ENCODE measurements at places on chromosomes 16 and 17.
A peak's percentile ranks its signal among the peaks of the same experiment; 100 is the strongest.

GRCh38 chr16:3485097-3485745 lies 10.1 kb downstream of the C16orf90 start:
- no peak for DNase-seq

DNA sequence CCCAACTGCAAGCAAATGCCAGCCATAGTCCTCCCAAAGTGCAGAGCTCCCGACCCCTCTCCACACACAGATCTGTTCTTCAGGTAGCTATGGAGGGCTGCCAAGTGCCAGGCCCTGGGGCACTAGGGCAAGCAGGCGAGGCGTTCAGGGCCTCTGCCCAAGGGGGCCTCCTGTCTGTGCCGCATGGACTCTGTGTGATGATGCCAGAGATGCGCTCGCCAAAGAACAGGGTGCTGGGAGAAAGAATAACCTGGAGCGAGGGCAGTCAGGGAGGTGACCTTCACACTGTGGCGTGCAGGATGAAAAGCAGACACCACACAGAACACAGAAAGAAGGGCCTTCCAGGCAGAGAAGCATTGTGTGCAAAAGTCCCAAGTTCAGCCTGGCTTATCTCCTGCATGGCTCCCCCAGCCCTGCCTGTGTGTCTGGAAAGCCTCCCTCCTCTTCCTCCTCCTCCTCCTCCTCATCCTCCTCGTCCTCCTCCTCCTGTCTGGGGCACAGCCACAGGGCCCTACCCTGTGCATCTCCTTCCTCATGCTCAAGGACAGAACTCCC lies 44.2 kb downstream of the PEMT start:
- no peak for DNase-seq

- no peak for DNase-seq
Observed at GRCh38 chr17:47864791-47865216, 13.8 kb upstream of the SP6 start.

DNA sequence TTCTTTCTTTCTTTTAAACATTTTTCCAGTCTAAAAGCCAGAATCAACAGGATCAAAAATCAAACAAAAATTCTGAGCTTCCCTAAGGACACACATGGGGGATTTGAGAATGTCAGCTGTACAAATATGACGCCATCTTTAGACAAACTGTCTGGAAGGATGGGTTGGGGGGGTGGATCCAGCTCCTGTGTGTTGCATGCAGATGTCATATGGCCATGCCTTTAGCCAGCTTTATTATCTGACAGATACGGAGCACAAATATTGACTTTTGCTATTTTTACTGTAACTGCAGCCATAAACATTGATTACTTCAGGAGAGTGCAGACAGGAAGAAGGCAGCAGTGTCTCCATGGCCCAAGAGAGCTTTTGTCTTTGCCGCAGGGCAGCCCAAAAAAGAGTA lies 279.4 kb upstream of the ELAC2 start:
- DNase-seq, result peak; percentile 99

DNA sequence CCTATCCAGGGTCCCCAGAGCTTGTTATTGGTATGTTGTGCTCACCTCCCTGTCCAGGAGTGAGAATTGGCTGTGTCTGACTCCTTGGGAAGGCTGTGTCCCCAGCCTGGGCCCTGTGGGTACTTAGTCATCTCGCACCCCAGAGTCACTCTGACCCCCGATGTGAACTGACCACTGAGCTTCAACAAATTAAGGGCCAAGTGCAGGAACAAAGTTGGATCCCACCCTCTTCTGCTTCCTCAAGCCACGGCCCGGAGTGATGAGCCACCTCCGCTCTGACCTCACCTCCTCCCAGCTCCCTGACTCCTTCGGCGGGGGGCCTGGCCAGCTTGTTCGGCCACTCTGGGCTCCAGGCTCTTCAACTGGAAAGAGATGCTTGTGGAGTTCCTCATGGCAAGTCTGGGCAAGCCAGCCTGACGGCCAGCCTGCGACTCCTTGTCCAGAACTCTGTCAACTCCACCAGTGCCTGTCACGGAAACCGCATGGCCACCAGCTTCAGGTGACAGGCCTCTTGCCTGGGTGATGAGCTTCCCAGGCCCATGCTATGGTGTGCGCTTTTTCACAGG lies 22.3 kb upstream of the MPRIP start:
- DNase-seq, result no peak

GRCh38 chr17:79977161-79977631 lies 58.5 kb downstream of the TBC1D16 start:
- DNase-seq, result no peak

DNA sequence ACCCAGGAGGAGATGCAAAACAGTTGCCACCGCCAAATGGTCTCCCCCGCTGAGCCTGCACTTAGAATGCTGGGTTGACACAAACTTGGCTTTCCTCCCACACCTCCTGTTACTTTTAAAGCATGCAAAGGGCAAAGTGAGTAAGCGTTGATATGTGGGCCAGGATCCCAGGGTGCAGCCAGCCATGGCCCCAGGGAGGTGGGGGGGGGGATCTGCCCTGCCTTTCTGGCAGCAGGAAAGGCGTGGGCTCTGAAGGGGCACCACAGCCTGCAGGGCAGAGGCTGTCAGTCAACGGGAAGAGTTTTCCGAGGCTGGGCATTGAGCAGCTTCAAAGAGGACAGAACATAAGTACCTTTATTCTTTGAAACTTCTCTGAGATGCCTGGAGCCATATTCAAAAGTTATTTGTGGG lies 142.3 kb downstream of the ABCC12 start:
- DNase-seq, result no peak

- DNase-seq, result no peak
Observed at GRCh38 chr17:49383060-49383459, 21.0 kb upstream of the ZNF652 start.

DNA sequence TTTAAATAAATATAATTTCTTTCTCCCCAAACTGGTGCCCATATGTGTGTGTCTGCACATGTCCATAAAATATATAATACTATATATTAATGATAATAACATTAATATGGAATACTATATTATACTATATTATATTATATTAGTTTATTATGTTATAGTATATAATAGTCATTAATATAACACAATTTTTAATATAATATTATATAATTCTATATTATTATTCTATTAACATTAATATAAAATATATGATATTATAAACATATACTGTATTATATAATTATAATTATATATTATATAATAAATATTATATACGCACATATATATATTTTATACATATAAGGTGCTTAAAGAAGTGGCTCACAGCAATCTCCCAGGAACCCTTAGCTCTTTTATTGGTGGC lies 513.0 kb upstream of the CDH11 start:
- no peak for DNase-seq

- no peak for DNase-seq
Observed at GRCh38 chr16:66508248-66508913, 41.5 kb downstream of the TK2 start.

DNA sequence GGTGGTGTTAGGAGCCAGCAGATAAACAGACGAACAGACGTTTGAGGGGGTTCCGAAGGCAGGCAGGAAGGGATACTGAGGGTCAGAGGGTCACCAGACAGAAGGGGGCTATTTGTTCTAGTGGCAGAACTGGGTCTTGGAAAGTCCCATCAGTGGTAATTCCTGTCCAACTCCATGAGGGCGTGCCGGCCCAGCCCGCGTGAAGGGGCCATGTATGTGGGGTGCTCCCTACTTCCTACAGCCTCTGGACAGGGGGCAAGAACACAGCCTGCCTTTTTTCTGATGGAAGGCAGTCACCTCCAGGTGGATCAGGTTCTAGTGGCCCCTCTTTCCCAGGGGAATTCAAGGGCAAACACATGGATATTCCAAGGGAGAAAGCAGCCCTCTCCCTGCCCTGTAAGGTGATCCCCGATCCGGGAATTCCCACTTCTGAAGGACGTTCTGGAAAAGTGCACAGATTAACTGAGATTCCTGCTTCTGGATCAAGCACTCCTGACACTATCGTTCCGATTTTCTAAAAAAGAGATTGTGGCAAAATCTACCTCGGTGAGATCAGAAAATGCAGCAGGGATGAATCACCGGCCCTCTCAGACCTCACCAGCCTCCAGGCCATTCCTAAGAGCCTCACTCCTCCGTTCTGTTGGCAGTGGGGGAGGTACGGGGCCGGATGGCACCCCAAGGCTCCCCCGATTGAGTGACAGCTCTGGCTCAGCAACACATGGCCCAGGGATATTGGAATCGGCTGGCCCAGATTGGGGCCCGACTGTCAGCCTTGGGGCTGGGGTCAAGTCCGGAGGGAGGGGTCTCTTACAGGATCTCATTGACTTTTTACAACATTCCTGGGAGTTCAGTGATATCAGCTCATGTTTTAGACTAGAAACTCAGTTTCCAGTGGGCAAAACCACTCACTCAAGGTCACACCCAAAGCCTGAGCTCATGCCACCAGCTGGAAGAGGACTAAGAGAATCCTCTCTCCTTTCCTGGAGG lies 12.4 kb downstream of the STX1B start:
- no peak for DNase-seq

- no peak for DNase-seq
Observed at GRCh38 chr17:34312080-34312479, 7.2 kb upstream of the CCL8 start.

- no peak for DNase-seq
Observed at GRCh38 chr17:58252141-58252540, 13.8 kb downstream of the LPO start.
